Stimulated activated CD8-positive, alpha-beta memory T cell treated with anti-CD3 and anti-CD28 coated beads, Interleukin-7, amount 100 ng/mL, for 1 hour (primary cell): ENCODE measurements at places on chromosomes 11 and 22.

GRCh38 chr22:37855462-37855861 is 6.2 kb downstream of the EIF3L start:
- no peak for DNase-seq

GRCh38 chr11:114281388-114281956 is 14.7 kb upstream of the NNMT start:
- DNase-seq: no peak

DNA sequence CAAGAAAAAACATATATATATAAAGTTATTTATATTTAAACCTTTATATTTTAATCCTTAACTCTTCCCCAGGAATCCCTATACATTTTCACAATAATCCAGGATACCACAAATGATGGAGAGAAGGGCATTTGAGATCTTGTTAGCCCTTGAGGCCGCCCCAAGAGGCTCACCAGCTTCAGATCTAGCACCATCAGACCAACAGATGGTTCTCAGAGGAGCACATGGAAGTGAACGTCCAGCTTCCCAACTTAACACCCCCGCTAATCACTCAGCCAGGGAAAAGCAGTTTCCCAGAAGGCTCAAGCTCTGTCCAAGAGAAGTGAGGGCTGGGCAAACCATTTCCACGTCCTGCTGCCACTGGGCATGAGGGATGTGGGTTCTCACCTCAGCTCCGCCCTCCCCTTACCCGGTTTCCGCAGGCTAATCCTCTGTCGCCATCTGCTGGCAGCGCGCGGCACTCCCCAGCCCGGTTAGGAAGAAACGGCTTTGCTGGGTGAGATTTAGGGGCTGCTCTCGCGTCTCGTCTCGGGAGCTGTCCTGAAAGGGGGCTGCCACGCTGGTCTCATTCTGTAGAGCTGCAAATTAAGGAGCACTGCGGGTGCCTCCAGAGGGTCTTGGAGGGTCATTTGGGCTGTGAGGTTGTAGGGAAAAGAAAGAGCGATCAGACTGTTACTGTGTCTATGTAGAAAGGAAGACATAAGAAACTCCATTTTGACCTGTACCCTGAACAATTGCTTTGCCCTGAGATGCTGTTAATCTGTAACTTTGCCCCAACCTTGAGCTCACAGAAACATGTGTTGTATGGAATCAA is 6.8 kb upstream of the FAM111A start:
- peak; percentile 71 for DNase-seq

GRCh38 chr11:125950178-125950490 is 4.3 kb downstream of the VSIG10L2 start:
- no peak for DNase-seq

DNA sequence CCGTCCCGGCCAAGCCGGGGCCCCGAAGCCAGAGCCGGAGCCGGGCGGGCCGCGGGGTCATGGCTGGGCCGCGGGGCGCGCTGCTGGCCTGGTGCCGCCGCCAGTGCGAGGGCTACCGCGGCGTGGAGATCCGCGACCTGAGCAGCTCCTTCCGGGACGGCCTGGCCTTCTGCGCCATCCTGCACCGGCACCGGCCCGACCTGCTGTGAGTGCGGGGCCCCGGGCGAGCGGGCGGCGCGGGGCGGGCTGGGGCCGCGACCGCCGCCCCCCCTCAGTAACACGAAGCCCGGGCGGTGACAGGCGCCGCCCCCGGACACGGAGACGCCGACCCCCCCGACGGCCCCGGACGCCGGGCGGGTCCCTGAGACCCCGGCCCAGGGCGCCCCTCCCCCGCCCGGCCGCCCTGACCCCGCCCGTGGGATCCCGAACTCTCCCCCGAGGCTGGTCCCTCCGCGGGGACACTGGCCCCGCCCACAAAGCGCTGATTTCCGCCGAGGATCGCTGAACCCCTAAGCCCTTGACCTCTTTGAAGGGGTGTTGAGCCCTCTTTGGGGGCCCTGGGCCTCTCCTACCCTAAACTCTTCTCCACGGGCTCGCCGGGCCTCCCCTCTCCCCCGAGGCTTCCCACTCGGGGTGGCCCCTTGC is 389 bp downstream of the MICALL1 start:
- DNase-seq: no peak

GRCh38 chr22:38730411-38730871 is 24.7 kb downstream of the GTPBP1 start:
- no peak for DNase-seq

DNA sequence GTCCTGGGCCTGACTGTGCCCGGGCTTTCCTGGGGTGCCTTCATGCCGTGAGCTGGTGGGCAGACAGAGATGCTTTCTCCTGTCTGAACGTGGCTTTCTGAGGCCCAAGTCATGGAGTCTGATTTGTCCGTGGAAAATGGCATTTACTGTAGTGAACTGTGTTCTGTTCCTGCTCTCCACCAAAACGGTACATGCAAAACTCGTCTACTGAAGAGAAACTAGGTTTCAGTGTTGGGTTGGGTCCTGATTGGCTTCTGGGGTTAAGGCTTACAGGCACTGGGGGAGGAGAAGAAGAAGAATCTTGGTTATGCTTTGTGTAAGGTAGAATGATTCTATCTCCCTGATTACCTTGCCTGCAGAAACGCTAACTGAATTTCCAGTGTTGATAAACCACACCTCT is 541.7 kb downstream of the NTM start:
- no peak for DNase-seq

- DNase-seq: no peak
Observed at GRCh38 chr11:117923773-117924172, 5.4 kb downstream of the TMPRSS13 start.

- no peak for DNase-seq
Observed at GRCh38 chr22:30408388-30409102, 11.7 kb downstream of the SEC14L2 start.

DNA sequence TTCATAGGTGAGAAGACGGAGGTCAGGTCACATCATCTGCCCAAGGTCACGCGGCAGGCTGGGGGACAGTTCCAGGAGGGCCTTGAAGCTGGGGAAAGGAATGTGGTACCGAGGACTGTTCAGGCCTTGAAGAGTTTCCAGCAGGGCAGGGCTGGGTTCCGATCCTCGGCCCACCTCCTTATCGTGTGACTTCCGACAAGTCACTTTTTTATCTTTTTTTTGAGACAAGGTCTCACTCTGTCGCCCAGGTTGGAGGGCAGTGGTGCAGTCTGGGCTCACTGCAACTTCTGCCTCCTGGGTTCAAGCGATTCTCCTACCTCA is 623 bp downstream of the NDUFS8 start:
- DNase-seq: no peak

DNA sequence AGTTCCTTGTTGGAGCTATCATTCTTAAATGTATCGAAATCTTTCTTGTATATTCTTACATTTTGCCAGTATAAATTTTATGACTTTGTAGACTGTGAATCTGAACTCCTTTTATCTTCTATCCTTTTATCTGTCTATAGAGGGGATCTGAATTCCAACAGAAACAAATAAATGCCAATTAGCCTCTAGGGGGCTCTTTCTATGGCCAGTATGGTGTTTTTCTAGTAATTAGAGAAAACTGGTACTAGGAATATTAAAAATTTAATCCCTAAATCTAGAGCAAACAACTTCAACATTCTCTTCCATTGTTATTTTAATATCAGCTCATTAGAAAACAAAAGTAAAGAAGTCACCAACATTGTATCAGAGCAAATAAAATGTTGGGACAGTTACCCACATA is 21.5 kb upstream of the CAT start:
- no peak for DNase-seq

- DNase-seq: peak; percentile 16
Observed at GRCh38 chr22:28442264-28442710, 237.4 kb downstream of the TTC28 start.

DNA sequence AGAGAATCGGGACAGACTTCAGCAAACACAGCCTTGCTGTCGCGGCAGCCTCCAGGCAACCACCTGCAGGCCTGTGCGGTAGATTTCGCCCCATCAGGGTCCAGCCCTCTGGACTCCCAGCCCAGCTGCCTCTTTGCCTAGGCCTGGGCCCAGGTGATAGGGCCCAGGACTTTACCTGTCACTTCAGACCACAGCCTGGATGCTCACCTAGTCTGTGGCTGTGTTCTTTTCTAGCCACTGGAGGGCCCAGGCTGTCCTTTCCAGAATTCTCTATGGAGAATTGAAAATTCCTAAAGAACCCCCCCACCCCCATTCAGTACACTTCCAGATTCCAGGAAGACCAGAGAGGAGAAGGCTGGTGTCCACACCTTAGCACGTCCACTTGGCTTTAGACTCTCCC is 30.6 kb upstream of the RAB1B start:
- no peak for DNase-seq

DNA sequence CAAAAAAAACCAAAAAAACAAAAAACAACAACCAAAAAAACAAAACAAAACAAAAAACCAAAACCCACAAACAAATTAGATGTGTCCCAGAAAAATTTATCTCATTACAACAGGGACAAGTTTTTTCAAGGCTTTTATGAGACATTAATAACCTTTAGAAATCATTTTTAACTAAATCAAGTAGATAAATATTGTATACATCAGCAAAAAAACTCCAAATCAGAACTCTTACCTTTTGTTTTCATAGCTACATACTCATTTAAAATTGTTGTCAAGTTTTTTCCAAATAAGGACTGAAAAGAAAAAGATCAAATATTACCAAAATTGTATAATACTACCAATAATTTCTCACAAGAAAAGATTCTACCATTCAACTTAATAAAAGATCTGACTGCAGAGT is 28.7 kb downstream of the NPAT start:
- DNase-seq: no peak

GRCh38 chr22:33920927-33921524 is 750 bp upstream of the LARGE1 start:
- peak; percentile 70 for DNase-seq

DNA sequence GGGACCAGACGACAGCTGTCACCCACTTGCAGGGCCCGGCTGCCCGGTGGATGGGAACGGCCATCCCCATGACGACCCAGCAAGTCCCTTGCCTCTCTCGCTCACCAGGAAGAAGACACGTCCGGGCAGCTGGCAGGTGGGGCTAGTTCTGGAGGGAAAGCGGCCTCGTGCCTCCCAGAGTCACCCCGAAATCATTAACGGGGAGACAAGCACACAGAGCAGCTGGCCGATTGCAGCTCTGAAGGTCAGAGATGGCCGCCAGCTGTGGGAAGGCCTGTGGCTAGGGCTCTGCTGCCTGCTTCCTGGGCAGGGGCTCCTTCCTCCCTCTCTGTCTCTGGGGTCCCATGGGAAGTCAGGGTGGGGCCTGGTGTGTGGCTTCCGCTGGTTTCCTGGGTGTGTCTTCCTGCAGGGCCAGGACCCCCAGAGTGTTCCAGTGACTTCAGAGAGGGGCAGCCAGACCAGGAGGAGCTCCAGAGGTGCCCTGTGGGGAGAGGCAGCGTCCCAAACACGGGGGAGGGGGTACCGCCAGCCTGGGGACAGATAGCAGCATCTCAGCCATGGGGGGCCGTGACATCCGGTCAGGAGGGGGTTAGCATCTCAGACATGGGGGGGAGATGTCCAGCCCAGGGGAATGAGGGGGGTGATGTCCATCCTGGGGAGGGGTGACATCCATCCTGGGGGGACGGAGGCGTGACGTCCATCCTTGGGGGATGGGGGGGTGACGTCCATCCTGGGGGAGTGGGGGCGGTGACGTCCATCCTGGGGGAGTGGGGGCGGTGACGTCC is 114.9 kb downstream of the KCNQ1 start:
- no peak for DNase-seq

DNA sequence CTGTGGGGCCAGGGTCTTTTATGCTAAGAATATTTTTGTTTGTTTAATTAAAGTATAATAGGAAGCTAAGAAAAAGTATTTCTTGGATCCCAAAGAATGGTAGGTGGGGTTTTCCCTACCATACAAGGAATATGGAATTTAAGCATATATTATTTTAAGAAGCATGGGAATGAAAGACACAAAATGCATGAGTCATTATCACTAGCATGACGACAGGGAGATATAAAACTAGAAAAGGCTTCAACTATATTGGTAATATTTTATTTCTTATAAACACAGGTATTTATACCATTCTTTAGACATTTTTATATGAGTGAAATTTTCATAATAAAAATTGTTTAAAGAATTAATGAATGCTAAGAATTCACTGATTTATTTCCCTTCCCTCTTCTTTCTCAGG is 39.3 kb upstream of the SOX6 start:
- no peak for DNase-seq

DNA sequence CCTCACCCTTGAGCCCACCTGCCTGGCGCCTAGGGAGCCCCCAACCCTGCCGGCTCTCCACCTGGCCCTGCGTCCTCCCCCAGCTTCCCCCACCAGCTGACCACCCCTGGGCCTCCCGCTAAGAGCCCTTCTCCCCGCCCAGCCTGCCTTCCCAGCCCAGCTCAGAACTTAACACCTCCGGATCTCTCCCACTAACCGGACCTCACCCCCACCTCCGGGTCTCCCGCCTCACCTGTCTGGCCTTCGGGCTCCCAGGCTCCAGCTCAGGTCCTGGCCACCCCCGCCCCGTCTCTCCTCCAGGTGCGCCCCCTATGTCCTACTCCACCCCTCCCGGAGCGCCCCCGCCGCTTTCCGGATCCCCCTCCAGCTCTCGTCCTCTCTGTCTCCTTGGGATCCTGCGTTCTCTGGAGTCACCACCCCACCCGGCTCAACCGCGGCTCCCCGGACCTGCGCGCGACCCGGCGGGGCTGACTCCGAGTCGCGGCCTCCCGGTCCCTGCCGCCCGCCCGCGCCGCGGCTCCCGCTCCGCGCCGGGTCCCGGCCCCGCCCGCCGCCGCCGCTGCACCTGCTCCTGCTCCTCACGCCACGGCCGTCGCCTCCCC is at the start of gene KCNJ11:
TSS of gene KCNJ11 (minus strand) at position 51 of the 602 bp plus-strand sequence. CDS start 568 bp downstream, outside the sequence.
- DNase-seq: no peak

DNA sequence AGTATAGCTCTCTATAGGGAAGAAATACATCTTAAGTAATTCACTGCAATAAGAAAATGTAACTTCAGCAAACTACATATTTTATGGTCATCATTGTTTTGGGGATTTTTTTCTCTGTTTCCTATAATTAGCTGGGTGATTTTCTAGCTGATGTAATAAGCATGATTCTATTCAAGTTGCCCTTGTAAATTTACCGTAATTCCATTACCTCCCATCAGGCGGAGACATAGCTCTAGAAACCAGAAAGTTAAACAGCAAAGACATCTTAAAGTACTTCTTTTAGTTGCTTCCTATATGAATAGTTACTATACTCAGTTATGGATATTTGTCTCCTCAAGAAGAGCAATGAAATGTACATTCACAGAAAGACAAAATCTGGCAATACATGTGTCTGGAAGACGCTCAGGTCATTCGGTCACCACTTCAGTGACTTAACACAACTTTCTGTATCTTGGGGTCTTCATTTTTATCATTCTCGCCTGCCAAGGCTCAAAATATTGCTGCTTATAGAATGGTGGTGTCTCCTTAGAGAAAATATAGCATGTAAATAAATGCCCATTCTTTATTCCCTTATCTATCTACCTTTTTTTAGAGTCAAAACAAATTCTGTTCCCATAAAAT is 239.9 kb upstream of the ZC3H12C start:
- no peak for DNase-seq

DNA sequence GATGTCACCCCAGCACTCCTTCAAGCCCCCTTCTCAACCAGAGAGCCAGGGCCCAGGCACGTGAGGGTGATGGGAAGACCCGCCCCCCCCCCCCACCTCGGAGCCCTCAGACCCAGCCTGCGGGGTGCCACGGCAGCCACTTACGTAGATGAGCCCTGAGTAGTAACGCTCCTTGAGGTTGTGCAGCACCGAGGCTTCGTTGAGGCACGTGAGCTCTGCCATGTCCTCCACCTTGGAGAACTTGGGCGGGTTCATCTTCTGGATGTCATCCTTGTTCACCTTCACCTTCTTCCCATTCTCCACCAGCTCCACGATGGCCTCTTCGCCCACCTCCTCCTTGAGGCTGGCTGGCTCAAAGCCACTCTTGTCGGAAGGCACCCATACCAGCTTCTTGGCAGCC is 39.0 kb downstream of the MYH9 start:
- DNase-seq: no peak

GRCh38 chr11:10926801-10927211 is 69.0 kb upstream of the ZBED5 start:
- no peak for DNase-seq

GRCh38 chr11:48001438-48002021 is 21.2 kb downstream of the PTPRJ start:
- DNase-seq: peak; percentile 48
